LNCaP clone FGC (cell line): ENCODE measurements at places on chromosomes 12 and 14.

- DNase-seq: no peak
Measured at GRCh38 chr12:59268295-59268809, 327.5 kb upstream of the SLC16A7 start.

- no peak for DNase-seq
Measured at GRCh38 chr12:52832451-52832850, 1.7 kb downstream of the KRT79 start.

GRCh38 chr14:30214014-30214413 lies 286.4 kb upstream of the PRKD1 start:
- DNase-seq: no peak

GRCh38 chr14:52266179-52266578 lies 1.3 kb upstream of the PTGDR start:
- DNase-seq: no peak

DNA sequence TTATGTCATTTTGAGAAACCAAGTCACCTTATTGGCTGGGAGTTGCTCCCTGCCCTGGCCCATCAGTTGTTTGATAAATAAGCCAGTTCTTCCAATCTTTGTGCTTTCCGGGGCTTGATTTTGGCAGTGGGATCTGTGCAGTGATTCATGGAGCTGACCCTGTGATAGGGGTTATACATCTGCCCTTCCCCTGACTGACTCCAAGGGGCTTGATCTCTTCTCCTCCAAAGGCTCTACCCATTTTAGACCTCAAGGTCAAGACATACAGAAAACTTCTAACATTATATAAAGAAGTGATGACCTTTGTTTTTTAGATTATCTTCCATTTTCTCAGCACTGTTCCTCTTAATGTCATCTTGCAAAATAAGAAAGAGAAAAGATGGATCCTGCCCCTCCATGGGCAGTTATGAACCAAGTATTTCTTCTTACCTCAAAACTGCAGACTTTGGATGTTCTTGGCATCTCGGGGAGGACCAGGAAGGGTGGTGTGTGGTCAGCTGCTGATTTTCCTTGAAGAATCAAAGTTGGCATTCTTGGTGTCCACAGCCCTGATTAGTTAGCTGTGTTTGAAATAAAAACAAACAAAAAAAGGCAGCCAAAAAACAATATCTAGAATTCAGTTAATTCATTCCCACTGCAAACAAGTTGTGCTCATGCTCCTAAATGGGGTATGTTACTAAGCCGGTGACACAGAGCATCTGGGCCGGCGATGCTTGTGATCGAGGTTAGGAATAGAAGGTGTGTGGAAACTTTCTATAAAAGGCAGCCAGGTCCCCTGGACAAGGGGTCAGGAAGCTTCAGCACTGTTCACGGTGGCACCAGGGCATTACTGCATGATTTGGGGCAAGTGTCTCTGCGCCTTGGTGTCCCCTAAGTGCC lies 120.2 kb downstream of the SAMD4A start:
- DNase-seq: no peak

DNA sequence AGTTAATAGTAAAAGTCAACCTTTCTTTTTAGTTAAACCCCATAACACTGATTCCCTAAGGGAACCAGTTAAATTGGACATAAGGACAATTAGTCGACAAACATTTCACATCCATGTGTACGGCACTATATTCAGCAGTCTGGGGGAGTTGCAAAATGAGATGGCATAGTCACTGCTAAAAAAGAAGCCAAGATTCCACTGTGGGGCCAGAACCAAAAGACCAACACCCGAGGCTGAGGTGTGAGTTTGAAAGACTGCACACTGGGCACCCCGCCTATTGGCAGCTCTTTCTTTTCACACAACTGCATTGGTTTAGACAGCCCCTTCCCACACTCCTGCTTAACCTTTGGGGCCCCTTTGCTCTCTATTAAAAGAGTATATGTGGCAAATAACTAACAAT lies 16.7 kb downstream of the SETD3 start:
- DNase-seq: no peak

- DNase-seq: no peak
Measured at GRCh38 chr12:131137836-131138637, 184.3 kb downstream of the ADGRD1 start.

GRCh38 chr12:6171409-6172015 lies 28.7 kb upstream of the CD9 start:
- DNase-seq: no peak

GRCh38 chr12:92341065-92341668 lies 195.5 kb upstream of the BTG1 start:
- DNase-seq: no peak
